ENCODE measurements at places on chromosomes 7 and 10.

DNA sequence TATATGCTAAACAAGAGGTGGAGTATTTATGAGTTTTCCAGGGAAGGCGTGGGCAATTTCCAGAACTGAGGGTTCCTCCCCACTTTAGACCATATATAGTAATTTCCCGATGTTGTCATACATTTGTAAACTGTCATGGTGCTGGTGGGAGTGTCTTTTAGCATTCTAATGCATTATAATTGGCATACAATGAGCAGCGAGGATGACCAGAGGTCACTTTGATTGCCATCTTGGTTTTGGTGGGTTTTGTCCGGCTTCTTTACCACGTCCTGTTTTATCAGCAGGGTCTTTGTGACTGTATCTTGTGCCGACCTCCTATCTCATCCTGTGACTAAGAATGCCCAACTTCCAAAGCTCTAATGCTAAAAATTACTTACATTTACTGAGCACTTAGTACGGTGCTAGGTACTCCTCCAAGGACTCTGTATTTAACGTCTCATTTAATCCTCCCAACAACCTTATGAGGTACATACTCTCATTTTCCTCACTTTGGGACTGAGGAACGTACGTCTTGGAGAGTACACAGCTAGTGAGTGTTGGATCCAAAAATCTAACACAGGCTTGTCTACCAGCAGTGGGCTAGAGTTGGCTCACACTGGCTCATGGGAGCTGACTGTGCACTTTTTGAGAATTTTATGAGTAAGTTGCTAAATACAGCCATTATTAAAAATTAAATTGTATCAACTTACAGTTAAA is 144.8 kb upstream of the NEBL start:
- no peak for DNase-seq

GRCh38 chr7:125425506-125425905 is 495.9 kb upstream of the POT1 start:
- DNase-seq = no peak

DNA sequence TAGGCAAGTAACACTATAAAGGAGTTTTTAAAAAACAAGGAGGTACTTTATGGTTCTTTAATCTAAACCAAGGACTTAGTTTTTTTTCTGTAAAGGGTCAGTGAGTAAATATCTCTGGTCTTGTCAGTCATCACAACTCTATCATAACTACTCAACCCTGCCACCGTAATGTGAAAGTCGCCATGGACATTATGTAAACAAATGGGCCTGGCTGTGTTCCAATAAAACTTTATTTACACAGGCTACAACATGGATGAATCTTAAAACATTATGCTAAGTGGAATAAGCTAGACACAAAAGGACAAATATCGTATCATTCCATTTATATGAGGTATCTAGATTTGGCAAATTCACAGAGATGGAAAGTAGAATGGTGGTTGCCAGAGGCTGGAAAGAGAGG is 60.8 kb upstream of the SP4 start:
- DNase-seq = no peak

- DNase-seq = no peak
Observed at GRCh38 chr7:102248456-102249395, 37.9 kb upstream of the SH2B2 start.

DNA sequence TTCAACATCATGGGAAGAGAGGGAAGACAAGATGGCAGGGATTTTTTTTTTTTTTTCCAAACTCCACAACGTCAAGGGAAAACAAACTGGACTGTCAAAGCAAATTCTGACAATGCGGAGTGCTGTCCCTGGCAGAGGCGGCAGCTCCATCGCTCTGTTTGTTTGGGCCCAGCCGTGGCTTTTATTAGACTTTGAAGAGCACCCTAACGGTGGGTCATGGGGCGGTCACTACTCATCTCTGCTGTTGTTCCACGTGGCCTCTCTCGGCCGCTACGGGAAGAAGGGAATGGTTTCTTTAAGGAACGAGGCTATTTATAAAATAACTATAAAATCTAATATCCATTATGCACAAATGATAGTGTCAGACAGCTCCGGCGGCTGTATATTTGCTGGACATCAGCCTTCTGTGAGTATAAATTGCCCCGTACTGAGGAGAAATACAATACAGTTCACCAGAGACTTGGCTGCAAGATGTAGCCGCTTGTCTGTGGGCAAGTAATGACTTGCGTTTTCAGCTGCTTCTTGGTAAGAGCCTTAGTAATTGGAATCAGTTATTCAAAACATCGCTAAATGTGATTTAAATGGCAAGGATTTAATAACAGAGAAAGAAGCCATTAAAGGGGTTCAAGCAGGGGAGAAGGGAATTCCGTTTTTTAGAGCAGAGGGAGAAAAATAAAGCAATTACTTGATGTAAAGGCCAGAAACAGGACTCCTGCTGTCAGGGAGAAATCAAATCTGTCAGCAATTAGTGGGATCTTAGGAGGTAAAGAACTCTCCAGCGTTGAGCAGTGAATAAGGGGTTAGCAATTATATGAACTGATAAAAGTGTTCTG is 61.7 kb upstream of the RAB11FIP2 start:
- no peak for DNase-seq

- no peak for DNase-seq
Observed at GRCh38 chr7:4085937-4086691, 596.0 kb upstream of the FOXK1 start.

GRCh38 chr7:12873571-12873970 is 186.1 kb downstream of the ARL4A start:
- no peak for DNase-seq

- DNase-seq = no peak
Observed at GRCh38 chr7:138907850-138908249, 73.3 kb downstream of the KIAA1549 start.

DNA sequence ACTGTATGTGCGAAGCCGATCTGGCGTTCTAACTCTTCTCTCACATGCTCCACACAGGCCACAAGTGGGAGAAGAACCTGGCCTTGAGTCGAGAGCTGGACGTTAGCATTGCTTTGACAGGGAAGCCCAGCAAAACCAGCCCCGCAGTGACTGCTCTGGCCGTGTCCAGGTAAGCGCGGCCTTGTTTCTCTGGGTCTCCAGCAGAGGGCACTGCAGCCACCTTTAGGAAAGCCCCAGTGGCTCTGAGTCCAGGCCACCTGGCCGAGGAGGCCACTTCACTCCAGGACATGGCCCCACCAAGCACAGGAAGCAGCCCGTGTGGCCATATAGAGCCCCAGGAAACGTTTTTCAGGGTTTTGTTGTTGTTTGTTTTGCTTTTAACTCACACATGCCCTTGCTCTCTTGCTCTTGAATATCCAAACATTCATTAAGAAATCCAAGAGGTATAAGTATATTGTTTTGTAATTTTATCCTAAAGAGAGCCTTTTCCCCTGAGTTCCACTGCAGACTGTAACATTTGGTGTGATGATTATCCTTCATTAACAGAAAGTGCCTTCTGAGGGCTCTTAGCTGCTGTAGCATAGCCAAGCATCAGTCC is 41.8 kb upstream of the LRRC18 start:
- peak; percentile 55 for DNase-seq

- DNase-seq = no peak
Observed at GRCh38 chr10:115117301-115117700, 24.1 kb downstream of the ATRNL1 start.

- DNase-seq = no peak
Observed at GRCh38 chr7:4028221-4028620, 653.9 kb upstream of the FOXK1 start.
